A549 treated with ZK216348 at 1 μM for 4 hours (cell line): ENCODE measurements at places on chromosomes 12 and 14. TPM values are rescaled to one million over a fixed set of nuclear protein-coding genes. Genes with fewer than 3 reads are reported as not detected.

Gene HOXC4
- 1.7 to 3.9 TPM (median 3.8 TPM) in 5 replicates for total RNA-seq

Gene KRT71
- not detected in 5 replicates for total RNA-seq

Gene RFX4
- not detected in 5 replicates for total RNA-seq

Gene CCDC38
- total RNA-seq = 0.09 to 0.13 TPM in 2 of 5 replicates, not detected in the others

Gene CCDC177
- 0.05 to 0.06 TPM in 2 of 5 replicates, not detected in the others for total RNA-seq

Gene KRT82
- total RNA-seq = not detected in 5 replicates

Gene CRIP1
- total RNA-seq = 1,412 to 1,892 TPM (median 1,789 TPM) in 5 replicates

Gene OR4E1
- total RNA-seq = not detected in 5 replicates

Gene CLEC14A
- not detected in 5 replicates for total RNA-seq

Gene CYP46A1
- 0.05 to 0.29 TPM (median 0.13 TPM) in 4 of 5 replicates, not detected in the other for total RNA-seq

Gene IAPP
- total RNA-seq = not detected in 5 replicates

Gene NR2C1
- 15.4 to 30.4 TPM (median 26.8 TPM) in 5 replicates for total RNA-seq

Gene FAM186B
- 0.11 to 0.23 TPM (median 0.14 TPM) in 3 of 5 replicates, not detected in the others for total RNA-seq

Gene VWF
- 0.24 to 0.40 TPM (median 0.26 TPM) in 5 replicates for total RNA-seq

Gene AKAP3
- 0.07 to 1.2 TPM (median 0.08 TPM) in 3 of 5 replicates, not detected in the others for total RNA-seq

Gene CISTR
- not detected in 5 replicates for total RNA-seq

Gene NFE2
- not detected in 5 replicates for total RNA-seq

Gene RPS6KA5
- total RNA-seq = 2.5 to 4.8 TPM (median 4.4 TPM) in 5 replicates

Gene AICDA
- total RNA-seq = 0.12 to 0.31 TPM (median 0.22 TPM) in 4 of 5 replicates, not detected in the other

Gene MANSC1
- 3.6 to 4.3 TPM (median 3.7 TPM) in 5 replicates for total RNA-seq

Gene HECTD1
- total RNA-seq = 61.4 to 80.1 TPM (median 69.2 TPM) in 5 replicates

Gene IL31
- total RNA-seq = not detected in 5 replicates

Gene ANKRD33
- total RNA-seq = not detected in 5 replicates

Gene HOXC6
- 3.5 to 6.0 TPM (median 5.2 TPM) in 5 replicates for total RNA-seq
